ENCODE measurements at places on chromosomes 5 and 9.

GRCh38 chr5:135761746-135762145, 72.7 kb upstream of the SLC25A48 start:
- no peak for DNase-seq

DNA sequence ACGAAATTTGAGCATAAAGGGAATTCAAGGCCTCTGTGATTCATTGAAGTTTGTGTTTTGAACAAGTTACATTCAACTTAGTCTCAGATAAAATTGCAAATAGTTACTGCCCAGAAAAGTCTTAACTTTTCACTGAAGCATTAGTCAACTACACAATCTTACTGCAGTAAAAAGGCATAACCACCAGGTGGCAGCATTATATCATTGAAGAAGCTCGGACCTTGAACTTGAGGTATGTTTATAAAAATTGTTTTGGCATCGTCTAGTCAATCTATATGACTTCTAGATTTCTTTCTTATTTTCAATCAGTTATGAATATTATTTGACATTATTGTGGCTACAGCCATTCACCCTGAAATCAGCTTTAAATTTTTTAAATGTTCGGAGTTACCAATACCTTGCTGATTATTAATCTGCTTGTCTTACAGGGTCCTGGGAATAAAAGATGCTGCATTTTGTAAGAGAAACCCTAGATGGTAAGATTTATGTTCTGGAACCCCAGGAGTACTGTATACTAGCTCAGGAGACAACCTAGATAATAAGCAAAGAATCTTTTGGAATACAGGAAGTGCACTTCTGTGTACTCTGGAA, 83.9 kb upstream of the GRAMD2B start:
- DNase-seq: peak; percentile 31

- no peak for DNase-seq
These were observed 110.5 kb upstream of the LPCAT1 start for GRCh38 chr5:1634337-1634661.

DNA sequence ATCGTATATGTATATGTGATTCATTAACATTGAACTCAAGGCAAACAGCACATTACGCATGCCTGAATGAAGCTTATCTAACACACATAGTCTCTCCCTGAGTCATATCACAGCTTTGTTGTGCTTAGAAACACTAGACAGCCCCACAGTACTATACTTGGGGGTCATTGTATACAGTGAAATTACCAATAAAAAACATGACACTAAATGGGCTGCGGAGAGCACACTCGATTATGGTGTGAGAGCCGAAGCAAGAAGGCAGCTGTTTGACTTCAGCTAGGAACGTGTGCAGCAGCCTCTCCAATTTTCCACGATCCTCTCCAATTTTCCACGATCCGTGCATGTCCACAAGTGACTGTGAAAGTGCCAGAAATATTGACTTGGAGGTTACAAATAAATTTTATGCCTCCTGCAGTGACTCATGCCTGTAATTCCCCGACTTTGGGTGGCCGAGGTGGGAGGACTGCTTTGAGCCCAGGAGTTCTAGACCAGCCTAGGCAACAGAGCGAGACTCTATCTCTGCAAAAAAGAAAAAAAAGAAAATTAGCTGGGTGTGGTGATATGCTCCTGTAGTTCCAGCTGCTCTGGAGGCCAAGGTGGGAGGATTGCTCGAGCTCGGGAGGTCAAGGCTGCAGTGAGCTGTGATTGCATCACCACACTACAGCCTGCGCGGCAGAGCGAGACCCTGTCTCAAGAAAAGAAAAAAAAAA, 102.4 kb downstream of the DAPK1 start:
- DNase-seq: no peak

- no peak for DNase-seq
These were observed 59.7 kb upstream of the GARNL3 start for GRCh38 chr9:127204771-127205470.

- DNase-seq: no peak
These were observed 677.7 kb upstream of the KLF4 start for GRCh38 chr9:108167136-108167900.

GRCh38 chr9:80883826-80884579, 805.3 kb downstream of the TLE1 start:
- no peak for DNase-seq

GRCh38 chr9:71037521-71037920, 83.9 kb downstream of the TRPM3 start:
- DNase-seq: no peak

Data from activated T-cell treated with anti-CD3 and anti-CD28 coated beads for 24 hours (primary cell).